HepG2 (cell line): ENCODE measurements at places on chromosomes 6 and 20. TPM values are rescaled to one million over a fixed set of nuclear protein-coding genes. Genes with fewer than 3 reads are reported as not detected.

LZTS3 gene
- 31.3 and 49.2 TPM in 2 replicates for polyA plus RNA-seq

CLPSL1 gene
- polyA plus RNA-seq, result not detected in 2 replicates

LGSN gene
- polyA plus RNA-seq, result 0.51 and 0.63 TPM in 2 replicates

PRR3 gene
- polyA plus RNA-seq, result 20.6 and 21.2 TPM in 2 replicates

PLEKHG1 gene
- 0.03 TPM in 2 replicates for polyA plus RNA-seq

SPATS1 gene
- not detected in 2 replicates for polyA plus RNA-seq

SLC16A10 gene
- 4.5 and 8.2 TPM in 2 replicates for polyA plus RNA-seq

SAMD5 gene
- 0.04 and 0.07 TPM in 2 replicates for polyA plus RNA-seq

XKR7 gene
- not detected in 2 replicates for polyA plus RNA-seq

KAT14 gene
- polyA plus RNA-seq, result 5.1 and 5.2 TPM in 2 replicates

FLRT3 gene
- polyA plus RNA-seq, result 5.3 and 8.8 TPM in 2 replicates

APCDD1L gene
- not detected in 2 replicates for polyA plus RNA-seq

BPI gene
- polyA plus RNA-seq, result not detected in 2 replicates

HLA-G gene
- polyA plus RNA-seq, result 0.30 and 0.80 TPM in 2 replicates

GATA5 gene
- polyA plus RNA-seq, result 0.12 and 0.18 TPM in 2 replicates

EDN1 gene
- 0.78 and 1.2 TPM in 2 replicates for polyA plus RNA-seq

MYB gene
- polyA plus RNA-seq, result 0.04 TPM in 1 of 2 replicates, not detected in the other

NOX3 gene
- 0.09 and 0.12 TPM in 2 replicates for polyA plus RNA-seq

PRDM1 gene
- 0.03 and 0.13 TPM in 2 replicates for polyA plus RNA-seq

TMEM170B gene
- 3.3 and 3.6 TPM in 2 replicates for polyA plus RNA-seq

PLG gene
- polyA plus RNA-seq, result 1.7 and 5.7 TPM in 2 replicates

C20orf202 gene
- polyA plus RNA-seq, result 0.91 and 1.2 TPM in 2 replicates

CLDN20 gene
- not detected in 2 replicates for polyA plus RNA-seq

WFDC12 gene
- not detected in 2 replicates for polyA plus RNA-seq

VSTM2L gene
- polyA plus RNA-seq, result 0.03 TPM in 1 of 2 replicates, not detected in the other

PABPC1L gene
- 252 and 283 TPM in 2 replicates for polyA plus RNA-seq

SLC22A23 gene
- 11.8 and 17.3 TPM in 2 replicates for polyA plus RNA-seq

PRDM13 gene
- not detected in 2 replicates for polyA plus RNA-seq

DZANK1 gene
- 2.6 and 3.2 TPM in 2 replicates for polyA plus RNA-seq

PSMB9 gene
- polyA plus RNA-seq, result 15.6 and 17.3 TPM in 2 replicates

GPR6 gene
- polyA plus RNA-seq, result not detected in 2 replicates

BLTP3A gene
- polyA plus RNA-seq, result 21.3 and 22.1 TPM in 2 replicates

GABRR2 gene
- polyA plus RNA-seq, result 0.13 and 0.24 TPM in 2 replicates

TEAD3 gene
- 16.5 and 20.5 TPM in 2 replicates for polyA plus RNA-seq

DEK gene
- 31.1 and 53.2 TPM in 2 replicates for polyA plus RNA-seq

DNAH8 gene
- polyA plus RNA-seq, result not detected in 2 replicates

DEFB124 gene
- not detected in 2 replicates for polyA plus RNA-seq

SOX4 gene
- polyA plus RNA-seq, result 2.5 and 2.6 TPM in 2 replicates

LAMP5 gene
- polyA plus RNA-seq, result not detected in 2 replicates

HSPA1L gene
- 0.78 and 1.0 TPM in 2 replicates for polyA plus RNA-seq

GTSF1L gene
- not detected in 2 replicates for polyA plus RNA-seq

RIPPLY2 gene
- polyA plus RNA-seq, result not detected in 2 replicates

PTGIS gene
- not detected in 2 replicates for polyA plus RNA-seq

PACRG gene
- not detected in 2 replicates for polyA plus RNA-seq

HLA-DOB gene
- polyA plus RNA-seq, result 0.09 TPM in 1 of 2 replicates, not detected in the other

HLA-DQB1 gene
- polyA plus RNA-seq, result not detected in 2 replicates

ULBP1 gene
- 0.08 and 0.09 TPM in 2 replicates for polyA plus RNA-seq

LBP gene
- polyA plus RNA-seq, result 0.07 and 0.26 TPM in 2 replicates

ANKRD66 gene
- polyA plus RNA-seq, result not detected in 2 replicates

ZSCAN31 gene
- polyA plus RNA-seq, result 3.6 and 5.3 TPM in 2 replicates

CST7 gene
- not detected in 2 replicates for polyA plus RNA-seq

TGM2 gene
- 46.4 and 52.3 TPM in 2 replicates for polyA plus RNA-seq
